Ecto neural progenitor cell (in vitro differentiated cells): ENCODE measurements at places on chromosomes 4 and X.

GRCh38 chr4:102553982-102554381 lies 52.8 kb downstream of the NFKB1 start:
- DNase-seq: no peak

DNA sequence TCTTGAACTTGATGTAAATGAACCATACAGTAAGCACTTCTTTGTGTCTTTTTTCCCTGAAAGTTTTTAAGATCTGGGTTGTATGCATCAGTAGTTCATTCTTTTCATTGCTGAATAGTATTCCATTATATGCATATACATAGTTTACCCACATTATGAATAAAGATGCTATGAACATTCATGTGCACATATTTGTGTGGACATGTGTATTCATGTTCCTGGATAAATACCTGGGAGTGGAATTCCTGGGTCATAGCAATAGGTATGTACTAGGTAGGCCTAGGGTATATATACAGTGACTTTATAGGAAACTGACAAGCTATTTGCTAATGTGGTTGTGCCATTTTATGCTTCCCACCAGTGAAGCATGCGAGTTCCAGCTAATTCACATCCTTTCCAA lies 215.9 kb downstream of the NR3C2 start:
- DNase-seq: no peak

DNA sequence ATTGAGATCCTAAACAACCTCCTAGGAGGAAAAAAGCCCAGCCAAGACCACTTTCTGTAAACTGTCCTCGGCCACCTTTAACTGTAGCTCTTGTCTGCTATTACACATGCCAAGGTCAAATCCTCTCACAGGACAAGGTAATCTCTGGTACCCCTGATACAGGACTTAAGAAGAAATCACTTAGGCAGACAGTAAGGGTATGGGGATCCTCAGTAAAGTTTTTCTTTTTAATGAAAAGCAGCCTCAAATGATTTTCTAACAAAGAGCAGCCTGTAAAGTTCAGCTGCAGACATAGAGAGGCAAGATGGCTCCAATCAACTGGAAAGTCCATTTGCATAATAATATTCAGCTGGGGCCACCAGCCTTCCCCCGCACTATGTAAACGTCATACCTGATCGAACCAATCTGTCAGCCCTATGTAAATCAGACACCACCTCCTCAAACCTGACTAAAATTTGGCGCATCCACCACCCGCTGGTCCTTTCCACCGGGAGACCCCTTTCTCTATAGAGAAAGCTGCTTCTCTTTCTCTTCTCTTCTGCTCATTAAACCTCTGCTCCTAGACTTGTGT lies 14.6 kb upstream of the MPP1 start:
- no peak for DNase-seq

GRCh38 chr4:16106956-16107355 lies 23.1 kb upstream of the PROM1 start:
- no peak for DNase-seq

GRCh38 chrX:118621081-118621759 lies 106.2 kb upstream of the IL13RA1 start:
- DNase-seq: no peak

GRCh38 chr4:67234296-67234695 lies 311.0 kb downstream of the CENPC start:
- DNase-seq: no peak

GRCh38 chr4:133775881-133776280 lies 425.7 kb downstream of the PABPC4L start:
- no peak for DNase-seq

DNA sequence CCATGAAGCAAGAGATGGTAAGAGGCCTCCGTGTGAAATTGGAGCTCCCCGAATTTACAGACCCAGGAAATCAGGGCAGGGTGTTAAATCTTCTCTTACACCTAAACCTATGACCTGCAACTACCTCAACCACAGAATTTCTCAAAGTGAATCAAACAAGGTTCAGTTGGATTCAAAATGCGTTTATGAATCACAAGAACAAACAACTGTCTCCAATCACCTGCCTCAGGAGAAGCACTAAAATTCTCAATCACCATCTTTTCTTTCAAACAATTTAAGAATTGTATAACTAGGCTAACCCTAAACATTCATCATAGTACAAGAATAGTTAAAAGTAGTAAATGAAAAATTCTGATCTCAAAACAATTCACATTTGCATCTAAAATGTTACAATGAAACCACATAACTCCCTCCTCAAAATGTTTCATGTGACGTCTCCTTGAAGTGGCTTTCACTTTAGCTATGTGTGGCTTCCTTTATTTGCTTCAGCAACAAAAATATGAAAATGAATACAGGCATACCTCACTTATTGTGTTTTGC lies 19.2 kb downstream of the PPP3CA start:
- no peak for DNase-seq

DNA sequence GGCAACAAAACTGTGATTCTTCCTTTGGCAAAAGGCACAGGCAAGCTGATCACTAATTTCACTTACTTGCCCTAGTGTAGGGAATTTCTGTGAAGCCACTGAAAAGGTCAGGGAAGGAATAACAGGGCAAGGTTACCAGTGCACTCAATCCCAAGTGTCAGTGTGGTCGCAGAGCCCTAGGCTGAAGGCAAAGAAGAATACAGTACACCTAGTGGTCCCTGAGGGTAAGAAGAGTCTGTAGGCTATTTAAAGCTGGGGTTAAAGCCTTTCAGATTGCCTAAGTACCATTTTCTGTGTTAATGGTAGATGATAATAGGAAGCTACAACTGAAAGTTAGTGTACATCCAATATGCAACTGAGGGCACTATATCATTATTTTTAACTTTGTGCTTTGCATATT lies 173.6 kb upstream of the NRK start:
- no peak for DNase-seq

DNA sequence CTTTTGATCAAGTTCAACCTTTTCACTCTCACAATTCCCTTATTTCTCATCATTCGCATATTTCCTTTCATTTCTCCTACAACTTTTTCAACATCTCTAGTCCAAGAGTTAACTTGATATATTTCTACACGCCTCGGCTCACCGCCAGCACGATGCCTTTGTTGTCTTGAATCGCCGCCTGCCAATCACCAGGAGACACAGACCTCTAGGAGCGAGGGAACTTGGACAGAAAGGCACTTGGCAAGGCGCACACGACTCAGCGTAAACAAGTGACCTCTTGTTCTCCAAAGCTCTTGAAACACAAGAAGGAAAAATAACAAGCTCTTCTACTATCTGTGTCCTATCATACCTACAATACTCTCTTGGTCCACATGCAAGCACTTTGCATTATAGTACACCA lies 27.1 kb upstream of the RBMX start:
- no peak for DNase-seq

DNA sequence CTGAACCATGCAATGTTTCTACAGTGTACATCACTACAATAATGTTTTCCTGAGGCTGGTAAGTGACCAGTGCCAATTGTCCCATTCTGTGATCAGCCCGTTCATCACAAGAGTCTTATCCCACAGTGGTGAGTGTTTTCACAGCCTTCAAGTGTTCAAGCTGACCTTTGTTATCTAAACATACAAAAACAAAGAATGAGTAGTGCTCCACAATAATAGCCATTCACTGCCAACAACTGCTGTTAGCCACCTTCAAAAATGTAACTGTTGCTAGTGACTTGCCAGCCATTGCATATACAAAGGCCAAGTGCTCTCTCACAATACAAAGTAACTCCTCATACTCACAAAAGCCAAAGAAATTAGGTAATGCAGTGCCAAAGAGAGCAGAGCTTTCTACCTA lies 1084.1 kb downstream of the FAM133A start:
- no peak for DNase-seq

- no peak for DNase-seq
Measured at GRCh38 chr4:53732661-53733060, 141.4 kb upstream of the LNX1 start.

GRCh38 chrX:136879001-136879687 lies 1.4 kb downstream of the RBMX start:
- no peak for DNase-seq

- no peak for DNase-seq
Measured at GRCh38 chrX:10399043-10399741, 221.2 kb downstream of the MID1 start.

- DNase-seq: no peak
Measured at GRCh38 chrX:8760021-8760420, 28.1 kb upstream of the ANOS1 start.

DNA sequence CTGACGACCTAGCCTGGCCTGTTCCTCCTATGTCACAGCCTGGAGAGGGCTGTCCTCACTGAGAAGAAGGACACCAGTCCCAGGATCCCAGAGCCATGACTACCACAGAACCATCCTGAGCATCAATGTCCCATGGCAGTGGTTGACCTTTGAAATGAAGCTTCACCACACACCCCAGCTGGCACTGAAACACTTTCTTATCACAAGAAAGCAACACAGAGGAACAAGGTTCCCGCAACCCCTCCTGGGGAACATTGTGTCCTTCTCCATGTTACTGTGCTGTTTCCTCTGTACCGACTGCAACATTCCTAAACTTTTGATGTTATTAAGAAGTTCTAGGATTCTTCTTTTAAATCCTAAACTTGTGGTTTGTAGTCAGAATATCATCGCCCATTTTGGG lies 21.2 kb upstream of the FAM156A start:
- no peak for DNase-seq

DNA sequence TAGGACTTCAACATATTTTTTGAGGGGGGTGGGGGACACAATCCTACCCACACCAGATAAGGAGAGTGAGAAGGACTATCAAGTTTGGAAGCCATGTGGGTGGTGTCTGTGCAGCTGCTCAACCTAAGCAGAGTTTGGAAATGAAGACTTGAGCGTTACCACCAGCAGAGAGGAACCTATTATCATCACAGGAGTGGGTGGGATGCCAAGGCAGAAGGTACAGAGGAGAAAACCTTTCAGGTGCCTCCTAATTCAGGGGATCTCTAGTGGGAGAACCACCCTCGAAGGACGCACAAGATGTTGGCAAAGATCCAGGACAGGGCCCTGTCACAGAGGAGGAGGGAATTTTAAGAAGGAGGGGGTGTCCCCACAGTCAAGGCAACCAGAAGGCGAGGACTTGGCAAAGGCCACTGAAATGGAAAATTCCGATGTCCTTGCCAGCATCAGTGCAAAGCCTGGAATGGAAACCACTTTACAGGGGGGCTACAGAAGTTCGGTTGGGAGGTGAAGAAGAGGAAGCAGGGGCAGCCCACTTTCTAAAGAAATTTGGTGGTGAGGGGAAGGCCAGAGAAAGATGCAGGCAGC lies 8.4 kb upstream of the GPM6B start:
- DNase-seq: no peak

DNA sequence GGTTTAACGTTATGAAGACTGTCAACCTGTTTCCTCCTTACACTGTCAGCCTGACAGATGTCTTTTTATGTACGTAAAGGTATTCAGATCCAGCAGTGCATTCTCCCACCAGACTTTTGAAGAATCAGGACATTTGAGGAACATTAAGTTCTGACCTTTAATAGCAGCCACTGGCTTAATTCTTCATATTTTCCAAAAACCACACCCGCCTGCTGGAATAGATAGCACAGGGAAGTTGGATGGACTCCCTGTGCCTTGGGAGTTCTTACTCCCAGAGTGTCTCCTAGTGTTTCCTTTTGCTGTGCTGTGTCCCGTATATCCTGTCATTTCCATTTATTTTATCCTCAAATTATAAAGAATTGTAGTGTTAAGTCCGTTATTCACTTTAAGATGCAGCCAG lies 94.5 kb downstream of the AFF1 start:
- no peak for DNase-seq

DNA sequence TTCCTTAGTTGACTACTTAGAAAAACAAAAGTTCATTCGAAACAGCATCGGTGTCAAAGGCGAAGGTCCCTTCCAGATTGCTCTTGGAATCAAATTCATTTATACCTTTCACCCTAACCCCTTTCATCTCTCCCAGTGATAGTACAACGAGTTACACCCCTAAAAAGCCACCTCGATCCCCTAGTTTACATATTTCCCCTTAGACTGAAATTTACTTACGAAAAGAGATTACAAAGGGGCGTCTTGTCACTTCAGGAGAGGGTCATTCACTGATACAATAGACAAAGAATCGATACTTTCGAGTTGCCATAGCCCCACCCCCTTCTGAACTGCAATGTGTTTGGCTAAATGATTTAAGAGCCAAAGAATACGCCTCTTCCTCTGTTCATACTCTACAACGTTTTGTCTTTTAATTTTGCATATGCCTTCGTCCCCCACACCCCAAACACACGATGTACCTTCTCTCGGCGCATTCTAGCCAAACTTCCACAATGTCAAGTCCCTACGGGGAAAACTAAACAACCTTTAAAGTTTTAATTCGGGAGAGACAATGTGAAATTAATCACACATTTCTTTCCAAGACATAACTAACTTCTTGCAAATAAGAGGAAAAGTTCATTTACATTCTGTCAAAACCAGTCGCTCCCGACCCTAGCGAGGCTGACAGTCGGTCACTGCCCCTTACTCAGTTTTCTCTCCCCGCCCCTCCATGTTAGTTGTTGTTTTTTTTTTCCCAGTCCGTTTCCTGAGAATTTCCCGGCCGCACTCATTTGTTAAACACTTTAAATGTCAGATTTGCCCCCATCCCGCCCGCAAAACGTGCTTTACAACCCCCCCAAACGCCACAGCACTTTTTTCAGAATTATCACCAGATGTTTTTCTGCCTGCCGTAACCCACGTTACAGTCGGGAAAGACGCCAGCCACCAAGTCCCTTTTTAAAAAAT lies 88.6 kb downstream of the HPRT1 start:
- DNase-seq: no peak

DNA sequence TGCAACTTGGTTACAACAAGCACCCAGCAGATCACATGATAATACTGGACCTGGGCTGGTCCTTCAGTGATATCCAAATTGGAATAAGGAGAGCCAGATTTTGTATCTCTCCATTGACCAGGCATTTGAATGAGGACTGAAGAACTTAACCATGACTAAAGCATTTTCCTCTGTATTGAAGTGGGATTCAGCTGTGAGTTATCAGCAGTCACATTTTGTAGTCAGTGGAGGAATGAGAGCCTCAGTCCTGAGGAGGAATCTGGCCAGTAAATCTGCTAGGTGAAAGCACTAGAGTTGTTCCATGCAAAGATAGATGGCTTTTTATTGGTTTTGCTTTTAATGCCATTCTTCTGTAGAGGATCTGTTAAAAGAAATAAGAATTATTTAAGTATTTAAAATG lies 1506.0 kb downstream of the PCDH7 start:
- DNase-seq: no peak

GRCh38 chrX:64192040-64192439 lies 13.5 kb downstream of the AMER1 start:
- no peak for DNase-seq

GRCh38 chr4:115310641-115311040 lies 197.2 kb upstream of the NDST4 start:
- no peak for DNase-seq

DNA sequence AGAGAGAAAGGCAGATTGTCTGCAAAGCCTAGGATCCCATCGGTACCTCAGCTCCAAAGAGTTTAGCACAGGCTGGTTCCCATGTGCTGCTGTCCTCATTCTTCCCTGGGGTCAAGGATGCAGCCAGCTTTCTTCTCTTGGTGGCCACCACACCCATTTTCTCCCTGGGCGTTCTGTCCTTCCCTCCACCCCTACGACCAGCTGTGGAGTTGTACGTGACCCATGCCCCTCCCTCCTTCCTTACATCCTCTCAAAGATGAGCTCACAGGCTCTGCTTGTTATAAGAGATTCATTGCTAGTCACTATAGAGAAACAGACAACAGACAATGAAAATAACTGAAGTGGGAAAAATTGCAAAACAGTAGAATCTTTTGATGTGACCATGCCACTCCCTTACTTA lies 74.0 kb upstream of the KLF3 start:
- DNase-seq: no peak

- no peak for DNase-seq
Measured at GRCh38 chr4:177367336-177367735, 57.7 kb downstream of the NEIL3 start.

- DNase-seq: no peak
Measured at GRCh38 chrX:8462488-8462887, 2.1 kb upstream of the VCX3B start.
